Left colon (tissue), 2 donors: ENCODE measurements at places on chromosomes 7 and 10. TPM values are rescaled to one million over a fixed set of nuclear protein-coding genes. Genes with fewer than 3 reads are reported as not detected.

DNA sequence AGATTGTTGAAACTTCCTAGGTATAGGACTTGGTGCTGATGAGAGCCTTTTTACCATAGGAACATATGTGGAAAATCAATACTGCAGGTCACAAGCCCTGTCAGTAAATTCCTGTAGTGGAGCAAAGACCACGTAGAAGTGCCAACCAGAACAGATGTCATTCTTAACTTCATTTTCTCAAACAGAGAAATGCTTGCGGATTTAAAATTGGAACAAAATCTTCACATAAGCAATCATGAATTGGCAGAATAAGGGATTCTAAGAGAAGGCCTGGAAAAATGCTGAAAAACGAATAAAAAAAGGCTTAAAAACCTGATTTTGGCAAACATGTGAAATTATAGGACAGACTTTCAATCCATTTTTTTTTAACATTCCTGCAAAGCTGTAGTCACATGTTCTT, 80.8 kb upstream of the SMIM30 start:
- DNase-seq, result no peak

DNA sequence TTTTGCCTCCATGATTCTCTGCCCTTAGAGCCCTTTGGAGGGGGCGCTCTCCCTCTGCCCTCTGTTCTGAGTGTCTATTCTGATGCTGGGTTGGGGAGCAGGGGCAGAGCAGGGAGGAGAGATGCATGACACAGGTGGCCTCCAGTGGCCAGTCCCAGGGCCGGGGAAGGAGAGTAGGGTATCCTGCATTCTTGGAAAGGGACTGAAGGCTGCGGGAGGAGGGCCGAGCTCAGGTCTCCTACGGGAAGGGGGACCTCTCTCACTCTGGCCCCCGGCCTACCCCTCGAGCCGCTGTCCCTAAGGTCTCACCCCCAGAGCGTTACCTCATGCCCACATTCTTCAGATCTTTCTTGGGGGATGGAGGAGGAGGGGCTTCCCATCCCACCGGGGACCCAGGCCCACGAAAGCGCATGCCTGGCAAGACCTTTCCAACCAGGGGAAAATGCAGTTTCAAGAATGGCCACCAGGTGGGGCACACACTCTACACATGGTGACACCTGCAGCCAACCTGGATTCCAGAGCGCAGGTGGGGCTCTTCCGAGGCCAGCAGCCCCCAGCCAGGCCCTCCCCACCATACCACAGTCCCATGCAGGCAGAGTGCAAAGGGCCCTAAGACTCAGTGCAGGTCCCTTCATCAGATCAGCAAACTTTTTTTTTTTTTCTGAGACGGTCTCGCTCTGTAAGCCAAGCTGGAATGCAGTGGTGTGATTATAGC, 86.4 kb downstream of the MYL10 start:
- DNase-seq, result peak; percentile 85

Gene COL28A1
- total RNA-seq, result 5.1 TPM

DNA sequence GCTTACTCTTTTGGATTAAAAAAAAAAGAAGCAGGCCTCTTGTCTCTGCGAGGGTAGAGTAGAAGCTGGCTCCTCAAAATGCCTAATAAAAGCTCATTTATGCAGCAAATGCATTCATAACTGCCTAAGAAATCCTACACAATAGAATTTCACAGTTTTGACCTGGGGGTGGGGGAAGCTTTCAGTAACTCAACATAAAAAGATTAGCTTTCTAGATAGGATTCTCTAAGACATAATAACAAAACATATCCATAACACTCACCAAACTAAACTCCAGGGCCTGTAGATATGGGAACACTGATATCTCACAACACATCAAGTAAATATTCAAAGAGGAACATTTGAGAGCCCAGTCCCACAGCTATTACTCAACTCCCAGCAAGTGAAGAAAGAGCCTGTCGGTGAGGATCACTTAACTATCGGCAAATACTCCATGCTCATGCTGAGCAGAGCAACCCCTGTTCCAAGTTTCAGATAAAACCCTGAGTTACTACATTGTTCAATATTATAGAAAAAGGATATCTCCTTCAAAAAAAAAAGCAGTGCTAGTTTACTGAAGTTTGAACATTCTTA, 88.1 kb downstream of the COBL start:
- no peak for DNase-seq

Gene CUZD1
- total RNA-seq, result 0.64 TPM

Gene GIMAP6
- 6.4 TPM for total RNA-seq

GRCh38 chr7:141184532-141185190, 110.8 kb downstream of the TMEM178B start:
- DNase-seq, result no peak

- no peak for DNase-seq
Measured at GRCh38 chr7:23468526-23469149, 1.7 kb downstream of the IGF2BP3 start.

Gene PKD1L1
- total RNA-seq, result 0.56 TPM

DNA sequence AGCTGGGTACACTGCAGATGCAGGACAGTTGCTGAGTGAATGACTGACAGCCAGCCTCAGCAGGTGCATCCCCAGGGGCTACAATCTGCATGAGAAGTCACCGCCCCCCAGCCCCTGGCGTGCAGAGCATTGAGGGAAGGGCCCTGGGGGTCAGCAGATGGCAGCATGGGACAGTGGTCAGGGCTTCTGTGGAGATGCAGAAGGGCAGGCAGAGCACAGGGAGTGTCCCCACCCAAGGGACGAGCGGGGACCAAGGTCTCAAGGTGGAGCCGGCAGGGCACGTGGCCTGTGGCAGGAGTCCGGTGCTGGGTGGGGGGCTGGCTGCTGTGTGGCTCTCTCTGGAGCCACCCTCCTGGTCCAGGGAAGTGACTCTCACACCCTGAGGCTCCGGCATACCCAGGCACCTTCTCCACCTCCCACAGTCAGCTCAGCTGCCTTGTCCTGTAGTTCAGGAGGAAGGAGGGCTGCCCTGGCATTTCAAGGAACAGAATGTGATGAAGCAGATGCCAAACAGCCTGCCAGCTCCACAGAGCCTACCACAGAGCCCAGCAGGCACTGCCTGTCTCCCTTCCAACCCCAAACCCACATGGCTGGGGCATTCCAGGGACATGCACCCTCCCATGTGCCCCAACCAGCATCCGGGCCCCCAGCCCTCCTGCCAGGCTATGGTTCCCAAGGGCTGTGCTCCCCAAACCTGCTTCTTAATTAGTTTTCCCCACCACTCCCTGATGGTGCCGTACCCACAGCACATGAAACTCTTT, 114.5 kb downstream of the TMEM130 start:
- DNase-seq, result no peak

GRCh38 chr7:2800220-2800930, 43.7 kb downstream of the GNA12 start:
- no peak for DNase-seq

Gene NOD1
- 12.7 TPM for total RNA-seq

Gene EPO
- total RNA-seq, result not detected

DNA sequence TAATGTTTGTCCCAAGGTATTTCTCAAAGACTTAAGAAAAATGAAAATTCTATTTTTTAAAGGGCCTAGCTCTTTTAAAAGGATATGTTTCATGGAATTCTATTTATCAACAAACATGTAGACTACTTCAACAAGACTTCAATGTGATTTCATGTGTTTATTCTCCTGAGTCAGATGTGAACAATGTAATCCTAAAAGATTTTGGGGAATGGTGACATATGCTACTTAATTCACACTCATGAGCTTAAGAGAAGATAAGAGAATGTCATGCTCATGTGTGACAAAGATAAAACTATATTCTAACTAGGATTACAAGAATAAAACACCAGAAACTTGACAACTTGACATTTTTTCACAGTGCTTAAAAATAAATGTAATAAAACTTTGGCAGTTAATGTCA, 127.5 kb downstream of the TES start:
- DNase-seq, result no peak
